Right atrium auricular region (tissue), 2 donors: ENCODE measurements at places on chromosomes 6 and 20. TPM values are rescaled to one million over a fixed set of nuclear protein-coding genes. Genes with fewer than 3 reads are reported as not detected.
A peak's percentile ranks its signal among the peaks of the same experiment; 100 is the strongest.

GRCh38 chr6:167559675-167560479, 235.0 kb downstream of the TTLL2 start:
- DNase-seq, result no peak

GRCh38 chr6:8065519-8065911, 1.3 kb upstream of the BLOC1S5 start:
- no peak for DNase-seq

- DNase-seq, result no peak
These were observed 359.2 kb downstream of the RIMS1 start for GRCh38 chr6:72245565-72245964.

GRCh38 chr6:149213829-149214228, 103.7 kb upstream of the TAB2 start:
- DNase-seq, result no peak

DNA sequence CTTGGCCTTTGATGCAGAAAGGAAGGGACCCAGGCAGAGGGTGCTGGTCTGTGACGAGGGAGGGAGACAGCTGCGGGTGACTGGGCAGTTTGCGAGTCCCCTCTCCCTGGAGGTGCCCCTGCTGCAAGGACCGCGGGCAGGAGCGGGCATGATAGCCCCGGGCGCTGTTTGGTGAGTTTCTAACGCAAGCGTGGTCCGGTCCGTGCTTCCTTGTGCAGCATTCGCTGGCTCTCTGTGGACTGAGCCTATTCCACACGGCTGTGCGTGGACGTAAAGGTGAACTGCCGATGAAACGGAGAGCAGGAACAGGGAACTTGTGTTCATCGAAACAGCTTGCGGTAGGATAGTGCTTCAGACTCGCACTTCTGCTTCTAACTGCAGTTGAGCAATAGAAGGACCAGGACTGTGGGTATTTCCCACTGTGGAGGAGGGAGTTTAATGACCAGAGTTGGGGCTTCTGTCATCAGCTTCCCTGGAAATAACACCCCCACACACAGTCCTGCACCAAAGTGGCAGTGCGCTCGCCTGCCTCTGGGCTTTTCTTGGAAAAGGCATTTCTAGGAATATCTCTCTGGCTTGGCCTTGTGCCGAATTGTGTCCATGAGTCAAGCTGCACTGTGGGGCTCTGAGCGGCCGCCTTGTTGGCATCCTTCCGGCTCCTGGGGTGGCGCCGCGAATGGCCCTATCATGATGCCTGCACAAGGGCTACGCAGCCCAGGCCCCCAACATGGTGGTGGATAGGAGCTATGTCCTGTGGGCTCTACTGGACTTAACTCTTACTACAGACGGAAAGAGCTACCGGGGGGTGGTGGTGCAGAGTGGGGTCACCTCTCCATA, 48.9 kb downstream of the DUSP22 start:
- DNase-seq, result no peak

GRCh38 chr20:8862092-8862491, 206.8 kb upstream of the PLCB4 start:
- no peak for DNase-seq

DNA sequence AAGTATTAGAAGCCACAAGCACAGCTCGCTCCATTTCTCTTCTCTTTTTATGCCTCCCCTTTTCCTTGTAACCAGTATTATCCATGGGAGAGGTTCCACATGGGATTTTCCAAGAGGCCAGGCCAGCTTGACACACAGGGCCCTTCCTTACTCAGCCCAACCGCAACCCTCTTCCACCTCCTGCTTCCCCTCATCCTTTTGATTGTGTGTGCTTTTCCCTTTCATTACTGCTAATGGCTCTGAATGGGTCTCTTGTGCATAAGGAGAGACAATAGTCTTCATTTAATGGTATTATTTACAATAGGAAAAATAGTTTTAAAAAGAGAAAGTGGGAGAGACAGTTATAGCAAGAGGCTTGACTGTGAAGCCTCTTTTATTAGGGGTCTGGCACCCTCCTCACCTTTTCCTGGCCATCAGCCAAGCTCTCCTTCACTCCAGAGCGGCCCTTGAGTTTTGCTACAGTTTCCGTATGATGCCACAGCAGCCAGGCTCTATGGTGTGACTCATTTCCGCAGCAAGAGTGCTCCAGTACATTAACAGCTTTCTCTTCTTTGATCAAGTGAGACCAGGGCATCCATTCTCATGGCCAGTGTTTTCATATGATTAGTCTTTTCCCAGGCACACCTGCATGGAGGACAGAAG, 579.5 kb downstream of the TFAP2B start:
- no peak for DNase-seq

DNA sequence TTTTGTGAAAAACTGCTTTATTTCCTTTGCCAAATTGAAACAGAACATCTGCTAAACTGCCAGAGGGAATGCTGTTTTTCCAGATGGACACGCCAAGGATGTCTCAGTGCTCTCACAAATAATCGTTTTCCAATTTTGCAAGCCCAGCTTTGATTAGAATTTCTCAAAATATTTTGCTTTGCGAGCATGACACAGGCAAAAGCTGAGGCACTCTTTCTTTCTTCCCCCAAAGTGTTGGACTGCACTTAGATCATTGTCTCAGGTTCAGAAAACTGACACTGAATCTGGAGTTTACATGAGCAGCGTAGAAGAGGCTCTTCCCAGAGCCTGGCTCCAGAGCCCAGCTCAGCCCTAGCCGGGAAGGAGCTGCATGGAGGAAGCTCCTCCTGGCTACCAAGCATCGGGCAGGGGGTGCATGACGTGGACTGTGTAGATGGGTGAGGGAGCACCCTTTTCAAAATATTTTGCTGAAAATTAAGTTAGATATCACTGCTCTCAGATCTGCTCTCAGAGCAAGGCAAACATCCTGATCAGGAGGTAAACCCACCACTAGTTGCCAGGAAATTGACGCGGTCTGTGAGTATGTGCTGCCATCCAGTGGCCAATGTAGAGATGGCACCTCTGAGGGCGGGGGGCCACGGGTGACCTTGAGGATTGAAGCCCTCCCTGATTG, 107.5 kb downstream of the SLC22A3 start:
- peak; percentile 82 for DNase-seq

DNA sequence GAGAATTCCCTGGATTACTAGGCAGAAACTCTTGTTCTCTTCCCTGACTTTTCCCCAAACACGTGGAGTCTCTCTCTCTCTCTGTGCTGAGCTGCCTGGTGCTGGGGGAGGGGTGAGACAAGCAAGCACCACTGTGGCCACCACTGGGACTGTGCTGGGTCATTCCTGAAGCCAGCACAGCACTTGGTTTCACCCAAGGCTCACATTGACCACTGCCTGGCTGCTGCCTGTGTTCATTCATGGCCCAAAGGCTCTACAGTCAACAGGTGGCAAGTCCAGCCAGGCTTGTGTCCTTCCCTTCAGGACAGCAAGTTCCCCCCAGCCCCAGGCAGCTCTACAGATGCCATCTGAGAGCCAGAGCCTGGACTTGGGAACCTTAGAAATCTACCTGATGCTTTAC, 92.2 kb downstream of the CTNNBL1 start:
- no peak for DNase-seq

DNA sequence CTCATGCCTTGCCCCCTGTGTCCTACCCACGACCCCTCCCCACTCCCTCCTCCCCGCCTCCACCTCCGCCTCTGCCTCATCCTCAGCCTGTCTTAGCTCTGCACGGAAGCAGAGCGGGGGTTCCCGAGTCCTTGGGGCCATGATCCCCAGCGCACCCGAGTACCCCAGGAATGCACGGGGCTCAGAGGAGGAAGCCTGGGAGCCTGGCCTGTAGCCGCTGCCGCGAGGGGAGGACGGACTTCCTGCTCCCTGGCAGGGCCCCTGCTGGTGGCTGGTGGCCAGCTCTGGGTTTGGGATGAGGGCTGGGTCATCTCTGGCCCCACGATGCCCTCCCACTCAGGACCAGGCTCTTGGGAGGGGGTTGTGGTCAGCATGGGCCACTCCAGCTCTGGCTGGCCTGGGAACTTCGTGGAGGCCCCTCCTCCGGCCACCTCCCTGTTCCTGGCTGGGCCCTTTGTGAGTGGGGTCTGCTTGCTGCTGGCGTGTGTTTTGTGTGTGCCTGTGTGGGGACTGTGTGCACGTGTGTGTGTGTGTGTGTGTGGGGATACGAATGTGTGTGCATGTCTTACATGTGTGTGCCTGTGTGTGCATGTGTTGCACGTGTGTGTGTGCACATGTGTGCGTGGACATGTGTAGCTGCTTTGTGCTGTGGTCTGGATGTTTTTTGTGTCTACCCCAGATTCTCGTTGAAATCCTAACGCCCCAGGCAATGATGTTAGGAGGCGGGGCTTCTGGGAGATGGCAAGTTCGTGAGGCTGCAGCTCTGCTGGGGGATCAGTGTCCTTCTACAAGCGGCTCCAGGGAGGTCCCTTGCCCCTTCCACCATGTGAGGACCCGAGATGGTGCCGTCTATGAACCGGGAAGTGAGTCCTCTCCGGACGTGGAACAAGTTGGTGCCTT, 1.3 kb upstream of the RBBP8NL start:
- no peak for DNase-seq

- DNase-seq, result no peak
These were observed 24.7 kb upstream of the HDAC2 start for GRCh38 chr6:113995634-113996033.

- no peak for DNase-seq
These were observed 273.9 kb downstream of the CDC5L start for GRCh38 chr6:44661221-44662008.

DNA sequence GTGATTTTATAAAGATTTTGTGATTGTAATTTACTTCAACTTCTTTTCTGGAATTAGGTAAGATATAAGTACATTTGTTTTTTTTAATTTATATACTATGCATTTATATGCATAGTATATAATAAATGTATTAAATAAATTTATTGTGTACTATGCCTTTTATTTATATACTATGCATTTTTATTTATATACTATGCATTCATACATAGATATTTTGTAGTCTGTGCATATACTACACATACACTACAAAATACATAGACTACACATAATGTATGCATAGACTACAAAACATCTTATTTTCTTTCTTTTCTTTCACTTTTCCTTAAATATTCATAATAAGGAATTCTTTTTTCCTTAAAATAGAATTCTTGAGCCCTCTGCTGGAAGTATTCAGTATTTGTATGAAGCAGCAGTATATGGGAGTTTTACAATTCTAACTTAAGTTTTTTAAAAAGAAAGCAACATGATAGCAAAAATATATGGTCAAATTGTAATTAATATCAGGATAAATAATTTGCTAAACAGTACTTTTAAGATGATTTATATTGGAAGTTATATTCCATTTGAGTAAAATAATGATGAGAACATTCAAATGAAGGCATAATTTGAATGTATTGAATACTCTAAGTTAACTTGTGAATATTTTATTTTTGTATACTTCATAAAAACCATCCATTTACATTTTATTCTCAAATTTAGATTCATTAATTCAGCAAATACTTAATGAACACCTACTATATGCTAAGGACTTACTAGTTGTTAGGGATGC, 129.3 kb downstream of the KLHL32 start:
- DNase-seq, result no peak

- peak; percentile 97 for DNase-seq
These were observed 490 bp downstream of the ZNF165 start for GRCh38 chr6:28080631-28081485.

GRCh38 chr20:35232575-35232974, 6.1 kb downstream of the MMP24 start:
- no peak for DNase-seq

DNA sequence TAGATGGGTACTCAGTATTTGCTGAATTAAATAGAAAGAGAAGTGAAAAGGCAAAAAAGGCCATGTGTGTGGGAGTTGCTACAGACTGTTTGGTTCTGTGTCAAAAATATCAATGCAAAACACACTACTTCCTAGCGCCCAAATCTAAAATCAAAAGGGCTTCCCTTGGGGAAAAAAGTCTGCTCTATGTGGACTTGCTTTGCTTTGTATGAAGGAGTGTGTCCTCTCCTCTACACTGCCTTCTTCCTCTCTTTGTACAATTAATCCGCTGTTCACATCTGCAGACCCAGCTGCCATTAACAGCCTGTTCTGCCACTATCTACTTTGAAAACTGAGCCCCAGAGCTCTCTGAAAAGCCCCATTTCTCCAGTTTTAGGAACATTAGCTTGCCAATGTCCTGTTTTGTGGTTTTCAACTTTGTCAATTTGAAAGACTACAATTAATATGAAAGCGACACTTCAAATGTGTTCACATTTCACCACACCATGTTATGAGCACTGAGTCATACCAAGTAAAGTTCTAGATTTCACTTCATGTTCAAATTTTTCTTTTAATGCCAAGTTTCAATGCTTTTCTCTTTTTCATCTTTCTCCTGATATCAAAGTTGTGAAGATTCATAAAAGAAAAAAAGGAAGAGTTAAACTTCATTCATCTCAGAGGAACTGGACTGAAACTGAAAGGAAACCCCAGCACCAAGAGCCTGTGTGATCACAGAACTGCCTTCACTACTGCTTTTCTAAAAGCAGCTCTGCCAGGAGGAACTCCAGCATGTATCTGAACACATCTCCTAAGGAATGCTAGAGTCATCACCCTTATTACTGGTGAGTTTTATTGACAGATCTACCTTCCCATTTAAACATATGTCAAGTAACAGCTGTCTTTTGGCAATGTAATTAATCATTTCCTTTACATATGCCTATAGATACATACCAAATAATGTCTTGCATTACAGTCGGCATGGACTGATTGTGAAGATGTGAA, 102.6 kb downstream of the KIF13A start:
- no peak for DNase-seq

DNA sequence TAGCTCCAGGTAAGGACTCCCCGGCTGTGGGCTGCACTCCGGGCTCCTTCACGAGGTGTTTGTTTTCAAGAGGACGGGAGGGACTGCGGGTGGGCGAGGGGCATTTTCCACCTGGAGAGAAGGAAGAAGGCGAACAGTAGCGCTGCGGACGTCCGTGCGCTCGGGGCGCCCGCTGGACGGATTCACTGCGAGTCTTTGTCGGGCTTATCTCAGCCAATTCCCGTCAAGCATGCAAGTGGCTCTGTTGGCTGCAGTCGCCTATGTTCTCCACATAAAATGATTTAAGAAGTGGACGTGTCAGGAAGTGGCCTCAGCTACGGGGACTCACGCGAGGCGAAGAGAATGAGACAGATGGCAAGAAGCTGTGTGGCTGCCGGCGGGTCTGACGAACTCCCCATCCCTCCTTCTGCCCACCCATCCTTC, 332 bp downstream of the GRIK2 start:
- no peak for DNase-seq

DNA sequence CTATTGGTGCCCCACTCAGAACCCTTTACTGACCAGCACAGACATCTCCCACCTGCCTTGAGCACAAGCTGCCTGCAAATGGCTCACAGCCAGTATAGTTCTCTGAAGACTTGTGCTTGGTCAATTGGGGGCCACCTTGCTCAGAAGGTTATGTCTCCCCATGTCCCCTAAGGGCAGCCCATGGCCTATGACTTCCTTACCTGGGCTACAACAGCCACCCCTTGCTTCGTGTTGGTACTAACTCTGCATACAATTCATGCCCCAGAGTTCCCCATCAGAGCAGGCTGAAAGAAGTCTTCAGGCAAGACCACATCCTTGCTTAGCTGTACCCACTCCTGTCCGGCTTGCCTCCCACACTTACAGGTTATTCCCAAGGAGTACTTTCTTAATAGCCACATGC, 57.4 kb downstream of the TOX2 start:
- no peak for DNase-seq

The MUCL3 gene
- total RNA-seq, result not detected

The HSPA1B gene
- total RNA-seq, result 232 TPM

The YWHAB gene
- total RNA-seq, result 78.5 TPM

The ZC2HC1B gene
- total RNA-seq, result not detected

The TDRD6 gene
- total RNA-seq, result 0.12 TPM

The ZNF391 gene
- total RNA-seq, result 1.3 TPM

The TENT5A gene
- 21.1 TPM for total RNA-seq

The PIM1 gene
- total RNA-seq, result 46.2 TPM

The PAK1IP1 gene
- total RNA-seq, result 9.0 TPM

The SLC22A1 gene
- not detected for total RNA-seq

The MAK gene
- not detected for total RNA-seq

The NEU1 gene
- 37.7 TPM for total RNA-seq

The CRIP3 gene
- not detected for total RNA-seq

The RAET1G gene
- 1.6 TPM for total RNA-seq

The OPRM1 gene
- not detected for total RNA-seq
